Stimulated activated CD8-positive, alpha-beta memory T cell treated with anti-CD3 and anti-CD28 coated beads, Interleukin-7, amount 100 ng/mL, for 1 hour (primary cell): ENCODE measurements at places on chromosomes 6 and 20.

DNA sequence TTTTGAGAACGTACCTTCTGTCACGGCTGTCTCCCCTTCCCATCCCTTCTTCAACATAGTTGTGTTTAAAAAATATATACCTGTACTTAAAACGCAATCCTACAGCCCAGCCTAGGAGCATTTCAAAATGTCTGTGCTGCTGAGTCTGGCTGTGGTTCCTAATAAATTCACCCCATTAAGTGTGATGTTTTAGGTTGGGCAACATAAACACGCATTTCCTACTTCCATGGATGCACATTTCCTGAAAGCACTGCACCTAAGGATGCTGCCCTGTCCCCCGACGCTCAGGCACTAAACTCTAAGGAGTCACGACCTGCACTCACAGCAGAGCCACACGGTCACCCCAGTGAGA lies 1.2 kb downstream of the REV3L start:
- DNase-seq, result no peak

- no peak for DNase-seq
Measured at GRCh38 chr20:64080813-64081623, 1.1 kb downstream of the OPRL1 start.

- DNase-seq, result no peak
Measured at GRCh38 chr20:58146746-58147140, 81.7 kb downstream of the ANKRD60 start.

- no peak for DNase-seq
Measured at GRCh38 chr6:46320505-46320904, 149.7 kb upstream of the ENPP5 start.

- no peak for DNase-seq
Measured at GRCh38 chr6:147109707-147110106, 94.5 kb upstream of the STXBP5 start.

DNA sequence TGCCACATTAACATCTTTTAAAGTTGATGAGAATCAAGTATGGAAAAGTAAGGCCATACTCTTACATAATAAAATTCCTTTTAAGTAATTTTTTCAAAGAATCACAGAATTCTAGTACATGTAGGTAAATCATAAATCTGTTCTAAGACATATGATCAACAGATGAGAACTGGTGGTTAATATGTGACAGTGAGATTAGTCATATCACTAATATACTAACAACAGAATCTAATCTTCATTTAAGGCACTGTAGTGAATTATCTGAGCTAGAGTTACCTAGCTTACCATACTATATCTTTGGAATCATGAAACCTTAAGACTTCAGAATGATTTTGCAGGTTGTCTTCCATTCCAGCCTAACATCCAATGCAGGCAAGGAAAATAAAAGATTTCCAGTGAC lies 11.6 kb downstream of the PLN start:
- DNase-seq, result no peak

DNA sequence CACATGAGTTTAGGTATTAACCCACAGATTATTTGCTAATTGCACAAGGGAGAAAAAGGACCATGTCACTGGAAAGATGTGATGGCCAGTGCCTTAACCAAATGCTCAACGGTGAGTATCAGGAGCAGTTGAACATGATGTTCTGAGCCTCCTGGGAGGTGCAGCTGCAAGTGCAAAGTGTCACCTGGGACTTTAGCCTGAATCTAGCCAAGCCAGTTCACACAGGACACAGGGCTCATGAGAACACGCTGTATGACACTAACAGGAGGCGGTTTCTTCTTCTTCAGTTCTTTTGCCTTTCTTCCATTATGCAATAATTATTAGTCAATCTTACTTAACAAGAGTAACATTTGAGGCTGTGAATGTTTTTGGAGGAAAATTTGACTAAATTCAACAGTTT lies 225.3 kb downstream of the THBS2 start:
- DNase-seq, result no peak

DNA sequence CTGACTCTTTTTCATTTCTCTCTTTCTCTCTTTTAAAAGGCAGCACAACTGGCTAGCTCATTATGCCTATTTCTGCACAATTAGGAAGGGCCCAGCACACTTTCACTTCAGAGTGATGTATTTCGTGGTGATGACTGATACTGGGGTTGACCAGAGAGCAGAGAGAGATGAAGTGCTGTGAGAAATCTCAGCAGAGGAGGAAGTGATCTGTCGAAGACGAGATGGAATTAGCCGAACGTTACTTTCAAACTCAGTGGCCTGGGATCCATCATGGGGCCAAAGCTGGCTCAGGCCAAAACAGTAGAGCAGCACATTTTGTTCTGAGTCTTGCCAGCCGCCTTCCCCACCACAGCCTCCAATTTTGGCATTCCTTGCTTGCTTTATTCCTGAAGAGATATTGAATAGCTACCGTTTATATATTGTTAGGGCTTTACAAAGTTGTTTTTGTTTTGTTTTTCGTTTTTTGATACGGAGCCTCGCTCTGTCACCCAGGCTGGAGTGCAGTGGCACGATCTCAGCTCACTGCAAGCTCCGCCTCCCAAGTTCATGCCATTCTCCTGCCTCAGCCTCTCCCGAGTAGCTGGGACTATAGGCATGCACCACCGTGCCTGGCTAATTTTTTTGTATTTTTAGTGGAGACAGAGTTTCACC lies 213.2 kb upstream of the ECI2 start:
- no peak for DNase-seq

GRCh38 chr6:13349811-13350506 lies 21.6 kb upstream of the TBC1D7 start:
- no peak for DNase-seq

DNA sequence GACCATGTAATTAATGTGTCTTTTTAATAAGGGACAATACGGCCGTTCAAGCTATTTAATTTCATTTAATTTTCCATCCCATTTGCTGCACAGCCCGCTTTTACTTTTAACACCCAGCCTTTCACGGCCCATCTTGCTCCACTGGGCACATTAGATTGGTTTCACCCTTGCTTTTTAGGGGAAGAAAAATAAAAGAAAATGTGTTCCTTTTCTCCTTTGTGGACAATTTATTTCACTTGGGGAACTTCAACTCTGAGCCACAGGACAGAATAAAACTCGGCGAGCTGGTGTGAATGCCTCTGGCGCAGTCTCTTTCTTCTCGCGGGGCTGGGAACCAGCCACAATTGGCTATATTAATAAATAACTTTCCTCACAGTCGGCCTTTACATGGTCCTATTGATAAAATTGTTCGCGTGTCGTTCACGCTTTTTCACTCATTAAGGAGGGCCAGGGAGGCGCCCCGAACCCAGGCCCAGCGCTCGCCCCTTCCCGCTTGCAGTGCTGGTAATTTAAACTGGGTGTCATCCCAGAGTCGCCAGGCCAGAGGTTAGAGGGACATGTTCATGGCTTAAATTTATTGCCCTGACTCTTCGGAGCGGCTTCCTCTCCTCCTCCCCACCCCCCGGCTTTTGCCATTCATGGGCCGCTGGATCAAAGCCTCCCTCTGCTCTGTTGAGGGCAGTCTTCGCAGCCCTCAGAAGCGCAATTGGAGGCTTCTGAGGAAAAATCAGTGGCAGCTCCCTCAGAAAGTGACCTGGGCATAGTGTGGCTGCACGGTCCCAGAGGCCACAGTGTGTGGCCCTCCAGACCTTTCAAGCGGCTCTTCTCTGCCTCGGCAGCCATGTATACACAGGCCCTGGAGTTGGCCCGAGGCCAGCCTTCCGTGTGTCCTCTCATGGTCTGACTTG lies 2.2 kb upstream of the PRDM13 start:
- no peak for DNase-seq

- no peak for DNase-seq
Measured at GRCh38 chr20:25087186-25087929, 5.4 kb upstream of the VSX1 start.

DNA sequence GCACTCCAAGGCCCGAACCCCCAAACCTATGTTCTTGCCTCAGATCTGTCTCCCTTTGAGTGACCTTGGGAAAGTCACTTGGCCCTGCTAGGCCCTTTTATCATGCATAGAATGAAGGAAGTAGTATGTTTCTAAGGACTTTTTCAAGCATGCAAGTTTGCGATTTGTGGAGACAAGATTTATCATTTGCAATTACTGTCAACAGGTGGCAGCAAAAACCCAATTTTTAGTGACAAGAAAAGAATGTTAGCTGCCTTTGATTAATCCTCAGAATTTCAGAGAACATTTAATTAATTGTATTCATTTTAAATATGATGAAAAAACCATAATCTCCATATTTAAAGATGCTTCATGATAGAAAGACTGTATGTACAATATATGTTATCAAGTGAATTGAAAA lies 28.3 kb upstream of the PREP start:
- DNase-seq, result no peak

GRCh38 chr6:153023977-153024708 lies 21.6 kb upstream of the MTRF1L start:
- DNase-seq, result no peak

- no peak for DNase-seq
Measured at GRCh38 chr6:111423960-111424846, 58.8 kb downstream of the REV3L start.

- DNase-seq, result no peak
Measured at GRCh38 chr6:108123946-108124345, 41.9 kb upstream of the NR2E1 start.

DNA sequence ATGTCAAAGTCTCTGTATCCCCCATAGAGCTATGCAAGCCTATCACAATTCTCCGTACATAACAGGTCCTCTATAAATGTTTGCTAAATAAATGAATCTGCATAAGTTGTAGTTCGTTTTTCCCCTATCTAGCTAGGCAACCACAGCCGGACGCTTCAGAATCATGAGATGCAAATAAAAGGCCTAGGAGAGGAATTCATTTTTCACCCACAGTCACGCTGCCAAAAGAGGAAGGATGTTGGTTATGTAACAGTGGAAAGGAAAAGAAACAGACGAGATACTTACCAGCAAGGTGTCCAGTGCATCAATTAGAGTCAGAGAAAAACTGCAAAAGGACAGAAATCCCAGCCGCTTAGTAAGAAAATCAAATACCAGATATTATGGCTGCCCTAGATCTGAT lies 2.4 kb downstream of the EDEM2 start:
- DNase-seq, result no peak

- DNase-seq, result no peak
Measured at GRCh38 chr6:110646951-110647910, 168.0 kb downstream of the CDK19 start.

DNA sequence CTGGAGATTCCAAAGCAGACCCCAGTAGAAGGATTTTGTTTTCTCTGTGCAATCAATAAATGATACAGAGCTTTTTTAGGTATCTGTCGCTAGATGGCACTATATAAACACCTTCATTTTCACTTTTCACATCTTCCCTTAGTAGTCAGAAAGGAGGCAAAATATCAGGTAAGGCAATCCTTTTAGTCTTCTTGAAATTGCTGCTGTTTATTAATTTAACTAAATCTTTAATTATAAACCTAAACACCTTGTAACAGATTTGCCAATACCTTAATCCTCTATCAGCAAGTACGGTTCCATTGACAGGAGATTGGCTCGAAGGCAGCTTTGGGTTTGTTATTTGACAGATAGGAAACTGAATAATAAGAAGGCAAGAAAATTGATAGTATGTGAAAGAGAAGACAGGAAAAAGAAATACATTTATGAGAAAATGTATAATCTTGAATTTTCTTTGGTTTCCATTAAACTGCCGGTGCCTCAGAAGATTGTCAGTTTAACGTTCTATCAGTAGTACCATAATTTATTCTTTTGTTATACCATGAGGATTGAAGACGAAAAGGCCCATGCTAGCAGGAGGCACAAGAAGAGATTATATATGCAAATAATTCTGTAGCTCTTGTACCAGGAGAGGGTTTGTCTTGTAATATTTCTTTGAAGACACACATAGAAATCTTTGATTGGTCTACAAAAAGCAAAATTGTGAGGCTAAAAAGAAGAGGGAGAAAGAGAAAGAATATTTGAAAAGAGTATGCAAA lies 23.5 kb upstream of the IBTK start:
- no peak for DNase-seq

- no peak for DNase-seq
Measured at GRCh38 chr6:35388030-35388429, 45.7 kb downstream of the PPARD start.

DNA sequence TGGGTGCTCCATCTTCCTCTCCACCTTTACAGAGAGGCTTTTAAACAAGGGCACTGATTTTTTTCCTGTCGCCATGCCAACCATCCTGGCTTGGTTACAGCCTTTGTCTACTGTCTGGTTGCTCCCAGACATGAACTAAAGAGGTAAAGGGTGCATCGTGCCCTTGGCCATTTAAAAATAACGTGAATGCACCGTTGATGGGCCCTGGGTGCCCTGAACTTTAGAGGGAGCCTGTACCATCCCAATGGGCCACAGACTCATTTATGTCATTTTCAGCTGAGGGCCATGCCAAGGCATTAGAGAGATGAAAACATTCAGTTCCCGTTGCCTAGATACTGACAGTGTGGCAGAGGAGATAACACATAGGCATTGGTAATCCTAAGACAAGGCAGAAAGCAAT lies 23.3 kb downstream of the TMC2 start:
- DNase-seq, result no peak

DNA sequence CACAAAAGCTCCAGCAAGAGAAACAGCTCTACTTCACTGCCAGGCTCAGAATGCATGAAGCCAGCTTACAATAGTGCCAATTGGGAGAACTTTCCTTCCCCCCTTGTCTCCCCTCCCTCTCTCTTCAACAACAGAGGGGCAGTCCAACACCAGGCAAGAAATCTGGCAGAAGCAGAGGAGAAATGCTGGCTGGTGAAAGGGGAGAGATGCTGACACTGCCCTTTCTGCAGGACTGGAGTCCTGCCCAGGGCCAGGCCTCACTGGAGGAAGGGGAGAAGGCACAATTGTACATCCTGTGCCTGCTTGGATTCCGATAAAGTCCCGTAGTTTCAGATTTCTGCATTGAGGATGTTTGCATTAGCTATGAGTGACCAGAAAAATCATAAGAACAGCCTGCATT lies 148.6 kb downstream of the LRRC1 start:
- DNase-seq, result no peak

GRCh38 chr6:329888-330691 lies 37.8 kb downstream of the DUSP22 start:
- no peak for DNase-seq

- DNase-seq, result no peak
Measured at GRCh38 chr6:89068695-89069094, 11.9 kb upstream of the PNRC1 start.

DNA sequence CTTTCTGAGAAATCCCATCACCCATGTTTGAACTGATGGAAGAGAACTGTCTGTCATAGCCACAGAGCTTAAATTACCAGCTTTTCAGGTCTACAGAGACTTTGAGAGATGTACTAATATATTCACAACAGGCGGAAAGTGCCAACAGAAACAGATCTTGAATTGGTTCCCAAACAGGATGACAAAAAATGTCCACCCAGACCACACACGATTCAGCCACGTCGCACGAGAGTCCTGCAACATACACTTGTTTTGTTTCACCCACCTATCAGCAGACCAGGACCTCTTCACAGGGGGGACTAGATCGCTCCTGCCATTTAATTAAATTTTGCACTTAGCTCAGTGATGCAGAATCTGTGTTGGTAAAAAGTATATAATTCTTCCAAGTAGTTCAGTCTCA lies 187.1 kb upstream of the CEP162 start:
- no peak for DNase-seq
